ENCODE measurements at places on chromosomes 7 and 10.

GRCh38 chr7:84735011-84735410 lies 451.8 kb downstream of the SEMA3D start:
- DNase-seq, result no peak

GRCh38 chr7:79770063-79770462 lies 316.6 kb upstream of the MAGI2 start:
- DNase-seq, result no peak

GRCh38 chr7:134301592-134301991 lies 15.1 kb downstream of the SLC35B4 start:
- no peak for DNase-seq

GRCh38 chr10:122164023-122164601 lies 107.0 kb upstream of the BTBD16 start:
- no peak for DNase-seq

GRCh38 chr7:78055001-78055573 lies 256.5 kb downstream of the PHTF2 start:
- DNase-seq, result no peak

- no peak for DNase-seq
Measured at GRCh38 chr7:159271781-159272180, 127.1 kb upstream of the VIPR2 start.

DNA sequence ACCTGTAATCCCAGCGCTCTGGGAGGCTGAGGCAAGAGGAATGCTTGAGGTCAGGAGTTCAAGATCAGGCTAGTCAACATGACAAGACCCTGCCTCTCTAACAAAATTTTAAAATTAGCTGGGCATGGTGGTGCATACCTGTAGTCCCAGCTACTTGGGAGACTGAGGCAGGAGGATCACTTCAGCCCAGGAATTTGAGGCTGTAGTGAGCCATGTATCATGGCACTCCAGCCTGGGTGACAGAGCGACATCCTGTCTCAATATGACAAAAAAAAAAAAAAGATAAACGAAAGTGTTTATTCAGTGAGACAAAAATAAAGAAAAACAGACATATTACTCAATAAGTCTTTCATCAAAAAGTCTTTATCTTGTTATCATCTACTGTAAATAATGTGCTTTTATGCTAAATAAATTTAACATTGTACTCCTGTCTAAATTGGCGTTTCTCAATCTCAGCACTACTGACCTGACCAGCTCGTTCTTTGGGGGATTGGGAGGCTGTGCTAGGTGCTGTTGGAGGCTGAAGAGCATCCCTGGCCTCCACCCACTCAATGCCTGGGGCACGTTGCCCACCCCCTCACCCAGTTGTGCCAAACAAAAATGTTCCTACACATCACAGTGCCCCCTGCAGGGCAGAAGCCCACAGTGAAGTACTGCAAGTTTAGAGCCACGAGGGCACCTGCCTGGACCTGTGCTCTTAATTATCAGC lies 57.7 kb downstream of the NCAPG2 start:
- DNase-seq, result no peak

DNA sequence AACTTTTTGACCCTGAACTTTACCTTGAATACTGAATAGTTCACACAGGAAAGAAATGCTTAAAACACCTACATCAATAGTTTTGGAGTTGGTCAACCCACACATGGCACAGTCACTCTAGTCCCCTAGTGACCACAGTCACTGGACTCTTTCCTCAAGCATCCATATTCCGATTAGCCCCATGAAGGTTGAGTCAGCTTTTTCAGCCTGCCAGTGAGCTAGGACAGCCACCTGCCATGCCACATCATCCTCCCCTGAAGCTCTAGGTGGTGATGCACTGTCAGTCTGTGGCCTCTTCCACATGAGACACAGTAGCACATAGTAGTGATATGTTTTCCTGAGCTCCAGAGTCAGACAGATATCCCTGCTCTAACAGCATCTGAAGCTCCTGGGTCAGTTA lies 537.2 kb downstream of the XPNPEP1 start:
- DNase-seq, result no peak
